Urinary bladder (tissue), 4 donors: ENCODE measurements at places on chromosomes 7 and 10. TPM values are rescaled to one million over a fixed set of nuclear protein-coding genes. Genes with fewer than 3 reads are reported as not detected.

GRCh38 chr10:11212288-11213085, 194.8 kb downstream of the CELF2 start:
- no peak for DNase-seq

DNA sequence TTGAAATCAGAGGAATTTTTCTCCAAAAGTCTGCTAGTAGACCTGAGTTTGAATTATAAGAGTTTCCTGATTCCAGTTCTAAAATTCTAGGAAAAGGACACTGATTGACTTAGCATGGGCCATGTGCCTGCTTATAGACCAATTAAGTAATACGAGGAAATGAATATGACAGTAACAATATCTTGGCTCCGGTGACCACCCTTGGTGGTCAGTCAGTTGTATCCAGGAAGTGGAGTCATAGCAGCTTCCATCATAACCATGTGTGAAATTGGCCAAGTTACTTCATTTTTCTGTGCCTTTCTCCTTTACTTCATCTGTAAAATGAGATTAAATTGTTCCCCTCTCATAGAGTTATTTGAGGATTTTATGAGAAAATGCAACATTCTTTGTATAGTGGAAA, 66.9 kb downstream of the MTPAP start:
- no peak for DNase-seq

The GPR158 gene
- 0.69 TPM for total RNA-seq

DNA sequence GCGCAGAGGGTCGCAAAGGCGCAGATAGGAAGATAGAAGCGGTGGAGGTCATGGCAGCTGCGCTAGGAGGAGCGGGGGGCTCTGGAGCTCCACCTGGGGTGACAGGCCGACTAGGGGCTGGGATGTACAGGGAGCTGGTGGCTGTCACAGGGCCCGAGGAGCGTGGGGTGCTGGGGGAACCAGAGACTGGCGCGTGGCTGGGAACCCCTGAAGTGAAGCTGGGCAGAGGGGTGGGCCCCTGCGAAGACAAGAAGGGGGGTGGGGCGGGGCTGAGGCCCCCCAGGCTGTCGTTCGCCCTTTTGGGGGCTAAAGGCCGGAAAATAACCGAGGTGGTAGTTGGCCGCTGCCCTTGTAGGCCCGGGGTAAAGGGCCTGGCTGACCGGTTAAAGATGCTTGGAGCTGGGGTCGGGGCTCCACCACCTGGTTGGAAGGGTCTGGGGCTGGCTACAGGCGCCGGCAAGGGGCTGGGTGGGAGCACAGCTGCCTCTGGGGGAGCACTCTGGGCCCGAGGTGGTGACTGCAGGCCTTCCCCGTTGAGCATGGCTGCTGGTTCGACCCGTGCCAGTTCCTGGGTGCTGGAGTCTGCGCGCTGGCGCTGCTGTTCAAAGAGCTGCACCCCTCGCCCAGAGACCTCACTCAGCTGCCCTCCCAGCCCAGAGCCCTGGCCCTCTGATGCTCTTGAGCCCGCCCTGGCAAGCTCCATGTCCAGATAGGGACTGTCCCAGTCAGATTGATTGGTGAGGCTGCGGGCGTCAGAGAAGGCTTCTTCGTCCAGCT, 6.8 kb upstream of the MYOZ1 start:
- no peak for DNase-seq

DNA sequence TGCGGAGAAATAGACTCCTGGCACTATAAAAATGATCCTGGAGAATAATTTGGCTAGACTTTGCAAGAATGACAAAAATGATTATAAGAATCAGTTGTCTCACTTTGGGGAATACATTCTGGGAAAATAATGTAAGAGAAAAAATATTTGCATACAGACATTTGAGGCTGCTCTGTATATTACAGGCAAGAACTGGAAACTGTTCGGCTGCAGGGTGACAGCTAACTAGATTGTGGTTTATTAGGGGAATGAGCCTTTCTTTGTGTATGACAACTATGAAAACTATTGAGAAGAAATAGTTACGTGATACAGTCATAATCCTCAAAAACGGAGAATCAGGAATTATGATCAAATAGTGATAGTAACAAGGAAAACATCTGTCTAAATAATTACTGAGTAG, 8.6 kb downstream of the TRIM56 start:
- DNase-seq, result no peak

GRCh38 chr7:44309271-44310091, 15.9 kb downstream of the CAMK2B start:
- no peak for DNase-seq

- DNase-seq, result no peak
Observed at GRCh38 chr10:19653931-19654330, 162.3 kb upstream of the PLXDC2 start.

GRCh38 chr7:150385302-150385723, 6.2 kb downstream of the ZNF775 start:
- DNase-seq, result no peak

GRCh38 chr10:119634219-119634544, 17.0 kb upstream of the BAG3 start:
- no peak for DNase-seq

- DNase-seq, result no peak
Observed at GRCh38 chr7:32378988-32379387, 111.2 kb downstream of the LSM5 start.

The SPDYE11 gene
- total RNA-seq, result not detected

The ZNF503 gene
- 12.1 TPM for total RNA-seq

The IKZF1 gene
- total RNA-seq, result 7.8 TPM

- DNase-seq, result no peak
Observed at GRCh38 chr10:13470270-13470669, 58.5 kb downstream of the BEND7 start.

- DNase-seq, result no peak
Observed at GRCh38 chr10:96244354-96244753, 27.0 kb downstream of the BLNK start.

The CPXM2 gene
- 12.3 TPM for total RNA-seq

DNA sequence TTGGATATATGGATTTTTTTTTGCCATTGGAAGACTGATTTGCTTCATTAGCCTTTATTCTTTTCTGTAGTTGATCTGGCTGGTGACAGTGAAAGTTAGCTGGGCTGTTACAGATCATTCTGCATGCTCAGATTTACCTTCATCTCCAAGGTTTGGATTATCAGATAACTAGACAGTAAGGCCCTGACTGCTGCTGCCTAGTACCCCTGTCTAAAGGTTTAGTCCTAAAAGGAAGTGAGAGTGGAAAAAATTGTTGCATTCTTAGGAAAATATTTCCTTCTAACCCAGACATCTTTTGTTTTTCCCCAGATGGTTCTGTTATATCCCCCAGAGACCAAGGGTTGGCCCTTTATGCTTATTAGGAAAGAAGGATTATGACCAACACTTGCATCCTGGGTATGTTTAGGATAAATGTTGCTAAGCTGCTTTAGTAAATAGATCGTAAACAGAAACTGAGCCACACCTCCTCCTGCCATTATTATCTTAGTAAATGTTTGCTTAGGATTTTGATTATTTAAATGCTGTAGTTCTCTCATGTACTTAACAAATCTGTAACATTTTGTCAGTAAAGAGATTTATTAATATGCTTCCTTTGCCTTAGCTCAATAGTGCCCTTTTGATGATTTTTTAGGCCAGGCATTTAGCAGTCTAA, 44.4 kb downstream of the MCU start:
- DNase-seq, result no peak

The COL28A1 gene
- total RNA-seq, result 9.7 TPM

DNA sequence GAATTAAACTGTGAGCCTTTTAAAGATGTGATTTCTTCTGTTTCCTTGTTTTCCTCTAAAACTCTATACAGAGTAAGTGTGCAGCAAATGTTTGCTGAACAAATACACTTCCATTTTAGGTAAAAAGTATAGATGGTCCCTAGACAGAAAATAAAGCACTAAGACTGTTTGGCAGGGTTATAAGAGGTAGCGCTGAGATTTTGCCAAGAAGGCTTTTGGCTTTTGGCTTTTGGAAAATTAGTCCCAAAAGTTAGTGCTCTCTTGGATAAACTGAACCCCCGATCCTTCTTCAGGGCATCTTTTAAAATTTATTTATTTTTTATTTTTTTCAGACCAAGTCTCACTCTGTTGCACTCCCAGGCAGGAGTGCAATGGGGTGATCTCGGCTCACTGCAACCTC, 175.7 kb upstream of the NRP1 start:
- no peak for DNase-seq

The PDK4 gene
- total RNA-seq, result 16.4 TPM

DNA sequence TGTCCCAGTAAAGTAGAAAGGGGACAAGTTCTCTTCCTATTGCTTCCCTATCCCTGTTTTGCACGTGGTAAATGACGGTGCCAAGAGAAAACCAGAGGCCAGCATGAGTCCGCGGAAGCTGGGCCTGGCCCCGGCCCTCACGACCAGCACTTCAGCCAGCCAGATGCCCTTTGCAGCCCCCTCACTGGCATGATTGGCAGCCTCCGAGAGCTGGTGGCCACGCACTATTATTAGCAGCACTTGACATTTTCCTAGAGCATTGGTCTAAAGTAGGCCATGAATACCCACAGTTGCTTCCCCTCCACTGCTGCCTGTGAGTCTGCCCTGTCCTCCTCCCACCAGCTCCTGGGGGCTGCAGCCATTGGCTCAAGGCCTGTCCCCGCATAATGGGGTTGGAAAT, 369.1 kb downstream of the PLXNA4 start:
- no peak for DNase-seq

The MLXIPL gene
- 0.37 TPM for total RNA-seq

- DNase-seq, result no peak
Observed at GRCh38 chr10:20658158-20658557, 239.0 kb downstream of the NEBL start.

The CPA5 gene
- not detected for total RNA-seq

GRCh38 chr7:17916786-17917185, 23.5 kb downstream of the SNX13 start:
- no peak for DNase-seq

DNA sequence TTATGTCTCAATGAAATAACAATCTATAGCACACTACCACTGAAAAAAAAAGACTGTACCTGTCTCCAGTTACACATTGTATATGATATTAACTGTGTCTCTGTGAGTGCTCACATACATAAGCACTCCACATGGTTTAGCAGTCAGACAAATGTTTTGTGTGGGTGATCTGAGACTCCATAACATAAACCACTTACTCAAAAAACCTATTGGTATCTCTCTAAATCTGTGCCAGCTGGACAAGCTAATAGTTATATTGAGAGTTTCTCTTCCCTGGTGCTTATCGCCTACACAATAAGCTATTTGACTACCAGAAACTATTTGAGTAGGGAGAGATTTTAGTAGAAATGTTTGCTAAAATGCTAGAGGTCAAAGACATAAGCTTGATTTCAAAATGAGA, 190.1 kb upstream of the AGR3 start:
- DNase-seq, result no peak

GRCh38 chr10:36474456-36474855, 650.9 kb upstream of the ANKRD30A start:
- DNase-seq, result no peak

GRCh38 chr7:875051-875450, 1.3 kb upstream of the GET4 start:
- no peak for DNase-seq

- DNase-seq, result no peak
Observed at GRCh38 chr10:1517684-1518083, 219.6 kb downstream of the ADARB2 start.

DNA sequence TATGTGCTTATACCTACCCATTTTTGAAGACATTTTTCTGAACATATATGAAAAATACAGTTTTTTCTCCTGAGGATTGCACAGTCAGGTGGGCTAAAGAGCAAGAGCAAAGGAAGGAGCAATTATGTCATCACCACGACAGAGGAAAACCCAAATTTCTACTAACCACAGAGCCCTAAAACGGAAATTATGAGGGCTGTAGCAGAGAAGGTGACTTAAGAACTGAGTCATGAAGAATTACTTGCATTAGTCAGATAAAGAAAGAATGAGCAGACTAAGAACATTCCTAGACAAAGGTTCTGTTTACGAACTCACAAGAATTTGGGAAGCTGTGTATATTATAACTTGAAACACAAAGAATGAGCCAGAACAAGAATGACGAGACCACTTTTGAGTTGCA, 974.4 kb downstream of the NXPH1 start:
- no peak for DNase-seq

GRCh38 chr7:141200191-141201108, 126.6 kb downstream of the TMEM178B start:
- no peak for DNase-seq

DNA sequence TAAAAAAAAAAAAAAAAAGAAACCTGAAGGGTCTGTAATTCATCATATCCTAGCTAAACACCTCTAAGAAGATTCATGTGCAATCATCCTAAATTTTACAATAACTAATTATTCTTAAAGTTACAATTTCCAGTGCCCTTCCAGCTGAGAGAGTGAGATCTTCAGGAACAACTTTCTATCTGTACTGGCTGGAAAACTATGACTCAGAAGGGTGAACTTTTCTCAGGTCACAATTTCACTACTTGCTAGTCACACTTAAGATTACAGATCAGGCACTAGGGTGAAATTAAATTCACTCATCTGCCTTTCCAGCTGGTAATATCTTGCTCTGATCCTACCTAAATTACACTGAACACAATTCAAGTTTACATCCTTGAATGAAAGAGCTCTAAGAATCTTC, 158.8 kb downstream of the ANK3 start:
- DNase-seq, result no peak

- no peak for DNase-seq
Observed at GRCh38 chr7:3916146-3916545, 615.1 kb downstream of the SDK1 start.

DNA sequence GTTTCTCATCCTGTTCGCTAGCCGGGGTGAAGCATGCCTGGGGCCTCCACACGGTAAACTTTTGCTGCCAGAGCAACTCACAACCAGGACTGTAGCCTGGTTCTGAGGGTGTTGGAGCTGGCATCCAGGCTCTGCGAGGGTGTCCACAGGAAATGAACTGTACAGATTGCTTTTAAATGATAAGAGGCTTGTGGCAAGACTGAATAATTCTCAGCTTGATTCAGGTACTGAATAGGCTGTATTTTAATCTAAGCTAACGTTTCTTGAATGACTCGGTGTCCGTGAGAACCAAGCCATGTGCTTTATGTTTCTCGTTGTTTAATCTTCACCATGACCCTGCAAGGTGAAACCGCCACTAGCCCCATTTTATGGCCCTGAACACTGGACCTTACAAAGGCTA, 49.3 kb downstream of the EEPD1 start:
- no peak for DNase-seq

The TPST1 gene
- total RNA-seq, result 172 TPM

- no peak for DNase-seq
Observed at GRCh38 chr10:63027531-63027930, 105.6 kb upstream of the NRBF2 start.

The ADAMTS14 gene
- 13.7 TPM for total RNA-seq

- no peak for DNase-seq
Observed at GRCh38 chr7:97118306-97118917, 914 bp downstream of the SDHAF3 start.
